ENCODE measurements at places on chromosomes 5 and 9. TPM values are rescaled to one million over a fixed set of nuclear protein-coding genes. Genes with fewer than 3 reads are reported as not detected.

- DNase-seq: no peak
Observed at GRCh38 chr5:83744821-83745220, 24.2 kb upstream of the HAPLN1 start.

Gene PCA3
- polyA plus RNA-seq: not detected

Gene LURAP1L
- polyA plus RNA-seq: 2.7 TPM

DNA sequence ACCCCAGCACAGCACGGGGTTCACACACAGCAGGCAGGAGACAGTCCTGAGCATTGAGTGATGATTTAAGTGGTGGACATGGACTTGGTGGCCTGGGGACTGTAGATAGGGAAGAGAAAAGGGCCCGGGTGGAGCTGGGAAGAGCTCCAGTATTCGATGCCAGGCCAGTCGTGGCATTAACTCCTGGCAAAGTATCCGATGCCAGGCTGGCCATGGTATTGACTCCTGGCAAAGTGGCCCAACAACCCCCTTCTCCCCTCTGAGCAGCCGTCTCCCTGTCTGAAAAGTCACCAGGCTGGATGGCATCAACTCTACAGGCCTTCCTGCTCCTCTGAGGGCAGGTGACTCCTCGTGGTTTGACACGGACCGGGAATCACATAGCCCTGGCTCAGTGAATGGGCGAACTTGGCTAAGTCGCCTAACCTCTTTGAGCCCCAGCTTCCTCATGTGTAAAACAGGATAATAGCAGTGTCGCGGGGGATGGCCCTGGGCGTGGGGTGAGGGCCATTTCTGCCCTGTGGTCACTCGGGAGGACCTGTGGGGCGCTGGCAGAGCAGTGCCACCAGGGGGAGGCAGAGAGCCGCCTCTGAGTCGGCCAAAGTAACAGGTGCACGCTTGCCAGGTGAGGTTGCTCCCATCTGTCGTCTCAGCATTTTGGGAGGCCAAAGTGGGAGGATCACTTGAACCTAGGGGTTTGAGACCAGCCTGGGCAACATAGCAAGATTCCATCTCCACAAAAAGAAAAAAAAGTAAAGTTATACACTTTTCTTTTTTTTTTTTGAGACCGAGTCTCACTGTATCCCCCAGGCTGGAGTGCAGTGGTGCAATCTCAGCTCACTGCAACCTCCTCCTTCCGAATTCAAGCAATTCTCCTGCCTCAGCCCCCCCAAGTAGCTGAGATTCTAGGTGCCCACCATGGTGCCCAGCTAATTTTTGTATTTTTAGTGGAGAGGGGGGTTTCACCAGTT is 5.7 kb upstream of the SEC16A start:
- DNase-seq: no peak

- no peak for DNase-seq
Observed at GRCh38 chr9:121778252-121779225, 127.1 kb downstream of the DAB2IP start.

Gene KCTD16
- 0.02 TPM for polyA plus RNA-seq

- DNase-seq: no peak
Observed at GRCh38 chr5:122172207-122172606, 42.9 kb downstream of the ZNF474 start.

- DNase-seq: no peak
Observed at GRCh38 chr5:150618163-150618562, 22.3 kb upstream of the SYNPO start.

GRCh38 chr5:175219366-175219765 is 224.6 kb downstream of the DRD1 start:
- DNase-seq: no peak

Gene WDR36
- polyA plus RNA-seq: 6.0 TPM

Gene ALDH1A1
- 0.94 TPM for polyA plus RNA-seq

Gene TRMT10B
- polyA plus RNA-seq: 3.6 TPM

Gene KIF12
- polyA plus RNA-seq: 1.7 TPM

- no peak for DNase-seq
Observed at GRCh38 chr5:176797456-176798050, 12.8 kb upstream of the UNC5A start.

DNA sequence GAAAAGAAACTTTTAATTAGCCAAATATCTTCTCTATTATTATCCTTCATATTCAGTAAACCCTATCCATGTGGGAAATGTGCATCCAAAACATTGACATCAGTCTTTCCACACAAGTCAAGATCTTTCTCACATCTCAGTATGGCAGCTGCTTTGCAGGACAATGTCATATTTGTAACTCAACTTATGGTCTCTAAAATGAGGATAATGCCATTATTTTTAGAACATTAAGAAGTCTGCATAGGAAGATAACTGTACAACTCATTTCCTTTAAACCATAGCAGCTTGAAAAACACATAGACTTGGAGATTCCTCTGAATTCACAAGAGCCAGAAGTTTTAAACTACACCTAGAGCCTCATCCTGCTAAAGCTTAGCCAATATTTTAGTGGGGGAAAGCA is 43.7 kb downstream of the MCTP1 start:
- no peak for DNase-seq

Gene TMEM232
- polyA plus RNA-seq: 0.16 TPM

GRCh38 chr5:14685757-14686156 is 21.2 kb downstream of the OTULIN start:
- peak; percentile 55 for DNase-seq

DNA sequence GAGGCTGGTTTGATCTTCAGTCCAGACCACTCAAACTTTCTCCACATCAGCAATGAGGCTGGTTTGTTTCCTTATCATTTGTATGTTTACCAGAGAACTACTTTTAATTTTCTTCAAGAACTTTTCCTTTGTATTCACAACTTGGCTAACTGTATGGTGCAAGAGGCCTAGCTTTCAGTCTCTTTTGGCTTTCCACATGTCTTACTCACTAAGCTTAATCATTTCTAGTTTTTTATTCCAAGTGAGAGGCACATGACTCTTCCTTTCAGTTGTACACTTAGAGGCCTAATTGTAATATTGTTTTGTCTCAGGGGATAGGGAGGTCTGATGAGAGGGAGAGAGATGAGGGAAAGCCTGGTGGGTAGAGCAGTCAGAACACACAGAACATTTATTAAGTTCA is 554.0 kb upstream of the ARRDC3 start:
- no peak for DNase-seq

- peak; percentile 41 for DNase-seq
Observed at GRCh38 chr5:73640861-73641320, 14.9 kb downstream of the ARHGEF28 start.

DNA sequence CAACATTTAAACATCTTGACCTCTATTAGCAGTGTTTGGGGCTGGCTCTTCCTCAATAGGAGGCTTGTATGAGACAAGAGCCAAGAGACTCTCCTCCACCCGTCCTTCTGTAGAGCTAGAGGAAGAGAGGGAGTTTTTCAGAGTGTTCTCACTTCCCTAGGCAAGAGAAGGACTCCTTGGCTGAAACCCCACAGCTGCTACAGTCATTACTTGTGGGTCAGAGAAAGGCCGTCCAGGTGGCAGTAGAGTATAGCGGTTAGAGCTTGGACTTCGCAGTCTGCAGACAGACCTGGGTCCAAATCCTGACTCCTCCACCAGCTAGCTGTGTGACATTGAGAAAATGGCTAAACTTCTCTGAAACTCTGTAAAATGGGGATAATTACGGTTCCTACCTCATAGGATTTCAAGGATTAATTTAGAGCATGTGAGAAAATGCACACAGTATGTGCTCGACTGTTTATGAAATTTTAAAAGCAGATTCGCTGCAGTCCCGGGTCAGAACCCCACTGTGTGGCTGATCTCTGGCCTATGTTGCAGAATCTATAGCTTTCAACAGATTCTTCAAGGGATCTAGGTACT is 80.8 kb upstream of the ARAP3 start:
- DNase-seq: no peak

Gene STC2
- 17.8 TPM for polyA plus RNA-seq

Gene ABITRAM
- polyA plus RNA-seq: 9.8 TPM

DNA sequence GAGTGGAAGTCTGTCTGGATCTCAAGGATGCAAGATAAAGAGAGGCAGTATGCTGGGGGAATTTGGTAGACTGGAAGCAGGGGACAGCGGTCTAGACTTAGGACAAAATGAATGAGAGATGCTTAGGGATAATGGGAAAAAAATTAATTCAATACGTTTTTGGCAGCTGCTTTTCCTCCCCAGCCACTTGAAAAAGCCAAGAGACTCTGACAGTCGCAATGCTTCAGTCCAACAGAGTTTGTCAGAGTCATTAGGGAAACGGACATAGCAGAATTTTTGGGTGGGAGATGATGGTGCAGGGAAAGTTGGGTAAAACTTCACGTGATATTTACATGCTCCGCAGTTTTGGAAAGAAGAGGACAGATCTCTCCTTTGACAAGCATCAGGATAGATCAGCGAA is 129.7 kb downstream of the GOLPH3 start:
- DNase-seq: no peak
